Posterior vena cava (tissue), 2 donors: ENCODE measurements at places on chromosomes 6 and 20. TPM values are rescaled to one million over a fixed set of nuclear protein-coding genes. Genes with fewer than 3 reads are reported as not detected.

DNA sequence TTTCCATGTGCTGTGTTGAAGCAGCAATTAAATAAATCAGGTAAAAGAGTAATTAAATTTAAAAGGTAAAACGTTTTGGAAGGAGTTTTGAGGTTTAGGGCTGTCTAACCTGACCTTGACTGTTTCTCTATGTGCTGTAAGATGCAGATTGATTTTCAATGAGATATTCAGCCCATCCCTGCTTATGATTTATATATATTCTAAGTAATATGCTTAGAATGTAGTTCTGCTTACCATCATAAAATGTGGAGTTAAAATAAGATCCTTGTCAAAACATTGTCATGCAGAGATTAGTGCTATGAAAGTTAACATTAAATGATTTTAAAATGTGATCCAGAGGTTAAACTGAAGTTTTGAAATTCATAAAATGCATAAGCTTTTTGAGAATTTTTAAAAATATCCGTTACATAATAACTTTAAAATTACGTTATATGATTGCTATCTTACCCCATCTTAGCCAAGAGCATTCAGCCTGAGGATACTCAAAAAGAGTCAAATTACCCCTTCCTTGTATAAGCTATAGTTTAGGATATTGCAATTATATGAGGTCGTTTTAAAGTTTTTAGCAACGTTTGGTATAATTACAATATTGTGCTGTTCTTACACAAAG is 122.5 kb downstream of the MTHFD1L start:
- DNase-seq, result no peak

- no peak for DNase-seq
These were observed 33.2 kb downstream of the CDH22 start for GRCh38 chr20:46275091-46275490.

DNA sequence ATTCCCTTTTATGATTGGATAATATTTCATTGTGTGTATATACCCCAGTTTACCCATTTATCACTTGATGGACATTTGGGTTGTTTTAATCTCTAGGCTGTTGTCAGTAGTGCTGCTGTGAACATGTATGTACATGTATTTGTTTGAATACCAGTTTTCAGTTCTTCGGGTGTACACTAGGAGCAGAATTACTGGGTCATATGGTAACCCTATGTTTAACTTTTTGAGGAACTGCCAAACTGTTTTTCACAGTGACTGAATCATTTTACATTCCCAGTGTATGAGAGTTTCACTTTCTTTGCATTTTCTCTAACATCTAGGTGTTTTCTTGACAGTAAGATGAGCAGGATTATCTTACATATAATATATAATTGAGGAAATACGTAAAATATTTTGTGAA is 44.7 kb upstream of the ADIG start:
- DNase-seq, result no peak

GRCh38 chr6:34357937-34358336 is 34.5 kb downstream of the NUDT3 start:
- no peak for DNase-seq

- DNase-seq, result no peak
These were observed 127.2 kb downstream of the MTHFD1L start for GRCh38 chr6:150992703-150993102.

The TDRD6 gene
- total RNA-seq, result 0.52 TPM

DNA sequence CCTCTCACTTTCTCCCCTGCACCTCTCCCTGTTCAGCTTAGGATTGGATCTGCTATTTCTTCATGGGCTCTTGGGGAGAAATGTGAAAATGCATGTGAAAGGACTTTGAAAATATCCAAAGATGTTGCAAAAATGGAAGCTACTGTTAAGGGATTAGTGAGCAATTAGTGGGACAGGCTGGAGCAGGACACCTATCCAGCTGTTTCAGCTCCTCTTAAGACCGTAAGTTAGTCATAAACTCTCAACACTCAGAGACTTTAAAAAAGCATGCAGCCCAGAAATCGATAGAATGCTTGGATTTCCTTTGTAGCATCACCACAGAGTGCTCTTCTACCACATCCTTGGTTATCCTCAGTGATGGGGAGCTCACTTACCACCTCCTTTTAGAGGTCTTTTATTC is 88.7 kb downstream of the SLC24A3 start:
- DNase-seq, result no peak

DNA sequence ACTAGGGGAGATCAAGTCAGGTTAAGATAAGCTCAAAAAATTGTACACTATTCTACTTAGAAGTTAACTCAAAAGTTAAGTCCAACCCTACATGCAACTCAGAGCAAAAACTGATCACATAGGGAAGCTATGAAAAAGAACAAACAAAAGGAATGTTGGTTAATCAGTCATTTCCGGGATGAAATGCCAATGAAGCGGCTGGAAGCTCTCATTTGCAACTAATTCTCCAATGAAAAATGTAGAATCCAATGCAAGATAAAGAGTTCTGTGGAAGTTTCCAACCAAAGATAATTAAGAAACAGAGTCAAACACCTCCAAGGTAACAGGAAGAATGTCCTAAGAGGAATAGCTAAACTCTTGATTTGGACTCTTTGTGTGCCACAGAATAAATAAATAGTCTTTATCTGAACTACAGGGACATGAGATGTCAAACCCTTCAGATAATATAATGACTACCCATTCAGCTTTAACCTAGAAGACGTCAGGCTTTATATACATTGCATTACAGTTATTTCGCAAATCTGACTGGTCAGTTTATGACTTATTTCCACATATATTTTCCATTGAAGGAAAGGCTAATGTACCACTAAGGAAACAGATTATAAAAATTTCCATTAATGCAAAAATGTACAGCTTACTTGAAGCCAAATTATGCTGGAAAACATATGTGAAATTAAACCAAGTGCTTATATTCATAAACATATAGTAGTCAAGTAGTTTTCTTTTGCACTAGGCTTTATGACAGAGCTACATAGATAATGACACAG is 48.0 kb upstream of the DST start:
- DNase-seq, result no peak

- no peak for DNase-seq
These were observed 222.4 kb downstream of the DLL1 start for GRCh38 chr6:170068496-170068895.
